ENCODE measurements at places on chromosomes 3 and 15. TPM values are rescaled to one million over a fixed set of nuclear protein-coding genes. Genes with fewer than 3 reads are reported as not detected.

The CLDN18 gene
- not detected for polyA plus RNA-seq

The TTLL13 gene
- polyA plus RNA-seq = 0.18 TPM

- DNase-seq = no peak
These were observed 123.2 kb downstream of the ARNT2 start for GRCh38 chr15:80527406-80527805.

GRCh38 chr3:193470710-193471109 is 84.0 kb downstream of the ATP13A4 start:
- DNase-seq = no peak

GRCh38 chr3:194306771-194307640 is 44.1 kb downstream of the CPN2 start:
- no peak for DNase-seq

DNA sequence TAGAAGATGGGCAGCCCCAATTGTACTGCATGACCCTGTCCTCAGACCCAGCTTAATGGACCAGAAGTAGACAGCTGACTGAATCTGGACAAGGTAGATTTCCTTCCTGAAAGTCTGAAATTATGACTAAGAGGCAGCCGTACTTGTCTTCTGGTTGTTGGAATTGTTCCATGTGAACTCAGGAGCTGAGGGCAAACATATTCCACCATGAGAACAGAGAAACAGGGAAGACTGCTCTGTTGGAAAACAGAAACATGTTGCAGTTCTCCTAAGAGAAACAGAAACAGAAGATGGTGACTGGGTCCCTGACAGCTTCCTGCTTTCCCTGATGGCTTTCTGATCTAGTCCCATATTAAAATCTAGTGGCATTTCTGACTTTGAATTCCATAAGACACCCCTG is 24.1 kb downstream of the POPDC2 start:
- no peak for DNase-seq

GRCh38 chr15:57061281-57061680 is 142.8 kb downstream of the TCF12 start:
- DNase-seq = no peak

DNA sequence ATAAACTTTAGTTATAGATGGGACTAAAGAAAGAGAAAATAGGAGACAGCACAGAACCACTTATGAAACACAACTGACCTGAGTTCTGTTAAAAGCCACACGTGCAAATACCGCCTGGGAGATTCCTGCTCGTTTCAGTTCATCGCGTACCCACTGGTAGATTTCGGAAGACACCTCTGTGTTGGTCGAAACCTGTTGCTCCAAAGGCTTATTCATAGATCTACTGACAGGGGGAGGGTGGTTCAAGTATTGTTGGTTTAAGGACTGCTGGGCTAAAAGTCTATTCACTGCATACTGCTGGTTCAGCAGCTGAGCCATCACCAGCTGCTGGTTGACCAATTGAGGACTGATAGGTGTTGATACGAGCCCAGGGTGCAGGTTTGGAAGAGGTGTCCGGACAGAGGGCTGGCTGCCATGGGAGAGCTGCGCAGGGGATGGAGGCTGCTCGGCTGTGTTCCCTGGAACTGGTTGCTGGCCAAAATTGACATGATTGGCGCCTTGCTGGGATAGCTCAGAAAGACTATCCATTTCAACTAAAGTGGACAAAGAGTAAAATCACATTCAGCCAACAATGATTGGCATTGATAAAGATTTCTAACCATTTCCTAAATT is 30.6 kb downstream of the SATB1 start:
- no peak for DNase-seq
